ENCODE measurements at places on chromosomes 7 and 10. TPM values are rescaled to one million over a fixed set of nuclear protein-coding genes. Genes with fewer than 3 reads are reported as not detected.

GRCh38 chr10:25627606-25628005 lies 306.4 kb upstream of the MYO3A start:
- DNase-seq: no peak

GRCh38 chr10:130994845-130995244 lies 316.7 kb downstream of the TCERG1L start:
- no peak for DNase-seq

DNA sequence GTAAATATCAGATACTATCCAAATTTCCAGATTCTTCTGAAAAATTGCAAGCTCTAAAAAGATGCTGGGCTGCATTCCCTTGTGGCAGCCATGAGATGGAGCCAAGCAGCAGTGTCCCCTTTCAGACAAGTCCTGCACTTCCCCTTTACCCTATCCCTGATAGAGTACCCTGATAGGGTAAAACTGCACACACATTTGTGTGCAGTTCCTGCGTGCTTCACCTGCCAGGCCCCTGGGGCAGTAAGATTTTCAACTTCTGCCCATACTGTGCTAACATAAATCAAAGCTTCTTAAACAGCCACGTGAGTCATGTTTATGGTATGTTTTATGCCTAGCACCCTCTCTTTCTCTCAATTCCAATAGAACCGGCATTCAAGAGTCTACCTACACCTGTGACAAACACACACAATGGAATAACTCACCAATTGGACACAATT lies 52.2 kb downstream of the IFIT5 start:
- DNase-seq: no peak

DNA sequence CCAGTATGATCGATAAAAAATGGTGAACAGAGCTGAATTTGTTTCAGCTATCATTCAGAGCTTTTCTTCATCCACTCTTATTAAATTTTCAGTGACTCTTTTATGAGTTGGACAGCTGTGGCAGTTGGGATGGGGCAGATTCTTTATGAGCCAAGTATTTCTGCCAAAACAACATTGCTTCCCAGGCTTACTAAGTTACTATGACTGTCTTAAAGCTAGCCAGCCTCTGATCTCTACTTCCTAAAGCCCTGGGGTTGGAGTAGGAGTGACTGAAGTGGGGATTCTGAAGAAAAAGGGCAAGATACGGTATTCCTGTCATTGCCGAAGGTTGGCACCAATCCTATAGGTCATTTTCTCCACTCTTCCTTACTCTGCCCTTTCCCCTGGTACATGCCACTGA lies 12.7 kb downstream of the RPP30 start:
- DNase-seq: no peak

DNA sequence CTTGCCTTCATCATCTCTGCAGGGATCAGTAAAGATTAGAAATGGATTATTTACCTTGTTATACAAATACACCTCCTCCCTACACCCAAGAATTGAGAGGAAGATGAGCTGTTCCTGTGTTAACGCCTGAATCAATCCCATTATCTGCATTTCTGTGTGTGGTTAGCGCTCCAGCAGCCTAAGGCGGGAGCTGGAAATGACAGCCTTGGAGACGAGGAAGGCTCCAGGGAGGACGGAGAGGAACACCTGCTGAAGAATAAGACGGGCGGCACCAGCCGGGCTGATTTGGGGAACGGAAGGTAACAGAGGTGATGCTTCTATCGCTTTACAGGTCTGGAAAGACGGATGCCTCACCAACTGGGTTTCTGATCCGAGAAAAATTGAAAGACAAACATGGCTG lies 34.2 kb upstream of the DDC start:
- no peak for DNase-seq

- DNase-seq: no peak
These were observed 258.6 kb downstream of the CXCL12 start for GRCh38 chr10:44126291-44126717.

DNA sequence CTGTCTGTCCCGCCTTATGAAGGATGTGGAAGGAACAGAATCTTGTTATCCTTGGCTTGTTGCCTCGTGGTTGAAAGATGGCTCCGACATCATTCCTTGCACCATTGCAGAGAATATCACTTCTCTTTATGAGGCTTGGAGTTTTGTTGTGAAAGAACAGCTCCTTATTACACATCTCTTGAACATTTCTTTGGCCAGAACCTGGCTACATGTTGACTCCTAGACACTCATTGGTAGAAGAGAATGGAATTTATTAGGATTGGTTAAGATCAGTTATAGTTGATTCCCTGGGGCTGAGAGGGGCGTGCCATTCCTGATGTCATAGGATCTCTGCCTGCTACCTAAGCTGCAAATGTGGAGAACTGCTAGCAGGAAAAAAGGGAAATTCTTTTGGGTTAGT lies 180.5 kb upstream of the CTBP2 start:
- DNase-seq: no peak

The ENKUR gene
- total RNA-seq: not detected

The DOCK4 gene
- 1.5 TPM for total RNA-seq

Measured in SJSA1 (cell line).